Pancreas (tissue), 10 donors: ENCODE measurements at places on chromosomes 2 and 18. TPM values are rescaled to one million over a fixed set of nuclear protein-coding genes. Genes with fewer than 3 reads are reported as not detected.

ANTXR1 gene
- 6.5 TPM for total RNA-seq

CCDC148 gene
- total RNA-seq: 1.5 TPM

RESP18 gene
- total RNA-seq: not detected

IL18RAP gene
- 0.41 TPM for total RNA-seq

GPBAR1 gene
- 1.8 TPM for total RNA-seq
